ENCODE measurements at places on chromosomes 3 and 15.

DNA sequence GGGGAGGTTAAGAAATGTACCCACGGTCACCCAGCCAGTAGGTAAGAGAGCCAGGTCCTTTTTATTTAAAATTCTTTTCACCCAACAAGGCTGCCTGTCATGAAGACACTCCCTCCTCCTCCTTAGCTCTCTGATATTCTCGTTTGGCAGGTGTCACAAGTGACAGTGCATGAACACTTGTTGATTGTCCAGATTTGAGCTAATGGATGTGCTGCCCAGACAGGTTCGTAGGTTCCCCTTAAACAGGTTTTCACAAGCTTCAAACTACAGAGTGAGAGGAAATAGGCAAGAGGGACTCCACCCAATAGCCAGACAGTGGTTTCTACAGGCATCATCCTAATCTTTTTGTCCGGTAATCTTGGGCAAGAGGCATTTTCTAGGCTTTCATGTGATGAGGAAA lies 32.2 kb downstream of the ATP13A4 start:
- DNase-seq: no peak

DNA sequence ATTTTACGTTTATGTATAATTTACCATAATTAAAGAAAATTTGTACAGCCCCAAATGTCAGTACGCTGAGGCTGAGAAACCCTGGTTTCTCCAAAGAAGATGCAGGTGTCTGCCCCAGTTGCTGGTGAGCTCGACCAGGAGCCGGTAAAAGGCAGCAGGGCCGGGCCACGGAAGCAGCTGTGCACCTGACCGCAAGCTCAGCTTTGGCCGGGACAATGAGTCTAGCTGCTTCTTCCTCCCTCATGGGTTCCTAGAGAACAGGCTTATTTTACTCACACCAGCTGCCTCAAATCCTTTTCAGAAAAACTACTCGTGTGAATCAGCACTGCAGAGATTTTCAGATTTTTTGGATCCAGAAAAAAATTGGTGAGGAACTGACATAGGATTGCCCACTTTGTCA lies 18.0 kb upstream of the ZXDC start:
- DNase-seq: no peak

- no peak for DNase-seq
Measured at GRCh38 chr3:42187936-42188335, 78.0 kb downstream of the CCK start.

- DNase-seq: no peak
Measured at GRCh38 chr15:58472221-58472620, 40.4 kb downstream of the LIPC start.

DNA sequence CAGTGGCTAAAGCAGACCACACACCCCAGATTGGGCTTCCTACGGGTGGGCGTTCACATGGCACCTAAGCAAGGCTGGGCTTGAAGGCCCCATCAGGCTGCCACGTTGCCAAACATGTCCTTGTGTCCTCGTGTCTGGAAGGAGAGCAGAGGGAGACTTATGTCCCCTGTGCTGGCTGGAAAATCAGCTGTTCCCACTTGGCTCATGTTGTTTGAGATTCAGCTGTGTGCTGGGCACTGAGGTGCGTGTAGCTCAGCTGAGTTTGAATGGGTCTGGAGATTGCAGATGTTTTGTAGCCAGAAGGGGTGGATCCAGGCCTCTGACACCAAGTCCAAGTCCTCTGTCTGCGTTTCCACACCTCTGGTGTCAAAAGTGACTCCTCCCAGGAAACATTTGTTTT lies 34.6 kb downstream of the RLBP1 start:
- no peak for DNase-seq

- no peak for DNase-seq
Measured at GRCh38 chr3:144028798-144029411, 57.3 kb downstream of the DIPK2A start.

GRCh38 chr3:141275973-141276372 lies 44.3 kb downstream of the PXYLP1 start:
- DNase-seq: no peak

- DNase-seq: no peak
Measured at GRCh38 chr15:86591994-86592735, 512.5 kb downstream of the AGBL1 start.

DNA sequence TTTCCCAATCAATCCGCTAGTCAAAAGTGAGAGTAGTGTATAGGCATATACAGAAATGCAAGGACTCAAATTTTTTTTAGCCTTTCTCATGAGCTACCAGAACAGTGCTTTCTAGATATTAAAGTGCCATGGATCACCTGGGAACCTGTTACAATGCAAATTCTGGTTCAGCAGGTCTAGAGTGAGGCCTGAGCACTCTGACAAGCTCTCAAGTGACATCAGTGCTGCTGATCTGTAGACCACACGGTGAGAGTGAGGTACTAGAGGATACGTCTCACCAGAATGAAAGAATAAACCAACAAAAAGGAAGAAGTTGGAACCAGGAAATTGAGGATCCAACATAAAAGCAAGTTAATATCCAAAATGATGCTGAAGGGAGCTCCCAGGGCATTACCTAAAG lies 16.0 kb upstream of the PLA2G4D start:
- no peak for DNase-seq

DNA sequence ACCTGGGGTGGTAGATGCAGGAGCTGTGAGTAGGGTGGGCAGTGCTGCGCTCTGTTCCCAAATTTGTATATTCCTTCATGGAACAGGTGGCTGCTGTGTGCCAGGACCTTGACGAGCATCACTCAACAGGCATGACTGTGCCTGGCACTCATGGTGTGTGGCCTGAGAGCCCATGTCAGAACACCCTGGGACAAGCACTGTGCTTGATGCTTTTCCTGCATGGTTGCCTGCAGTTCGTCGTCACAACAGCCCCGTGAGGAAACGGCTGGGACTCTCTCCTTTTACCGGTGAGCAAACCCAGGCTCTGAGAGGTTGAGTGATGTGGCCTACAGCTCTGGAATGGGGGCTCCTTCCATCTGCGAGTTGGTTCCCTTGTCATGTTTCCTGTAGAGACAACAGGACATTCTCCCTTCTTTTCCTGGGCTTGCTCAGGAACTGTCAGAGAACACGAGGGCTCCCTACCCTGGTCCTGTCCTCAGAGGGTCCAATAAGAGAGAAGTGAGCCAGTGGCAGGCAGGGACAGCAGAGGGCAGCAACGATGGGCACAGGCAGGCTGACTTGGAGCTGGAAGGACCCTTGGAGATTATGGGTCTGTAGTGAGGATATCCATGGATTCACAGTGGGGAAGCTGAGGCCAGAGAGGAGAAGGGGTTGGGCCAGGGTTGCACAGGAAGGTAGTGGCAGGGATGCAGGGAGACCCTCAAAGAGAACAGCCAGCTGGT lies 37.4 kb downstream of the PRKCD start:
- no peak for DNase-seq

GRCh38 chr3:135908225-135908624 lies 57.3 kb upstream of the PPP2R3A start:
- DNase-seq: no peak

- no peak for DNase-seq
Measured at GRCh38 chr15:80587816-80588456, 107.2 kb upstream of the ABHD17C start.

DNA sequence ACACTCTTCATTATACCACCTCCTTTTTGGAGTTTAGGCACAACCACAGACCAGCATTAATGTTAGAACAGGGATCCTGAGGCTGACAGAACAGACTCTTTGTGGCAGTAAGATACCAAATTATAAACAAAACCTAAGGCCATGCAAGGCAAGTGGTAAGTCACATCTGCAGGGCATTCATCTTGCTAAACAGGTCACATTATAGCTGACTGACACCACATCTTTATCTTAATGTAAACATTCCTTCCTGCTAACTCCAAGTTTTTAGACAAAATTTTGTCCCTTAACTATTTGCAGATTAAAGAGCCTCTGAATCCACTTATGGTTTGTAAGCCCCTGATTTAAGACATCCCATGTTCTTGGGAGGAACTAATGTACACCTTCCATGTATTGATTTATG lies 500.6 kb downstream of the PYDC2 start:
- DNase-seq: no peak

DNA sequence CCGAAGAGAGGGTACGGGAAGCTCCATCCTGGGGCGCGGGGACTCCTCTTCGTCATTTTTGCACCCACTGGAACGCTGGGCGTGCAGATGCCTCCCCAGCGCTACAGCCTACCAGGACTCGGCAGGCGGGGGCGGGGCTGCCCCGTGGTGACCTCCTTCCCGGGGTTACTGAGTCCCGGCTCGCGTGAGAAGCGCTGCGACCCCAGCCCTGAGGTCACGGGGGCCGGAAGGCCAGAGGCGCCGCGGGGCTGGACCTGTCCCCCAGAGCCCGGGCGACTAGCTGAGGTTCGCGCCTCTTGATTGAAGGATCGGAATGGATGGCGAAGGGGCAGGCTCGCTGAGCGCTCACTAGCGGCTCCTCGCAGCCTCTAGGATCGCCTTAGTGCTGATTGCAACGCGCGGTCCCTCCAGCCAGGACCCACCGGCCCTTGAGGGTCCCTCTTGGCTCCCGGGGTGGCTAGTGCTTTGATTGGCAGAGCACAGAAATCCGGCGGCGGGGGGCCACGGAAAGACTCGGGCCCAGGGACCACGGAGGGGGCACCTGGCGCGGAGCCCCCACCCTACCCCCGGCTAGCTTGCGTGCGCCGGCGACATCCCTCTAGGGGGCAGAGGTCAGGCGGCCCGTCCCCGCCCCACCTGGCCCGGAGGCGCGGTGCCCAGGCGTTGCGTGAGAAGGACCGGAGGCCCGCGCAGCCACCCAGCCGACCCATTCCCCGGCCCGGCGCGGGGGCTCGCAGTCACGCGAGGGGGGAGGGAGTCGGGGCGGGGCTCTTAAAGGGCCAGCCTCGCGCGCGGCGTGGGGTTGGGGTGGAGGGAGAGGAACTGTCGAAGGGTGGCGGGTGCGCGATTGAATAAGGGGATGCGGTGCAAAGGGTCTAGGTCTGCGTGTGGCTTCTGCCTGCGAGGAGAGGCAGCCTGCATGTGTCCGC lies 781 bp upstream of the CYP1A1 start:
- no peak for DNase-seq

- DNase-seq: no peak
Measured at GRCh38 chr3:33795131-33795530, 3.3 kb upstream of the PDCD6IP start.

- DNase-seq: no peak
Measured at GRCh38 chr15:78338781-78339180, 1.4 kb upstream of the CRABP1 start.

DNA sequence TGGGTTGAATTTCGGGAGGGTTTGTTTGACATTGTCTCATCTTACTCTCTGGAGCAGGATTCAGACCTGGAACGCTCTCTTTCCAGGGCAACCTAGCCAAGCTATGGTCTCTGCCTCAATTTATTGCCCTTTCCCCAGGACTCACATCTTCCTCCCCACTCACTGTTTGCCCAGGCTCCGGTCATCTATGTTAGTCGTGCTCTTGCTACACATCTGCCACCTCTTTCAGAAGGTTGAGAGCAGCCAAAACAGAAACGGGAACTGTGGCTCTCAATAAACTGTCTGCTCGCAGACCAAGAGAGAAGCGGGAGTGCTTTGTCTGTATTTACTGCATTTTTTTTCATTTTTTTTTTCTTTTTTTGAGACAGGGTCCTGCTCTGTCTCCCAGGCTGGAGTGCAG lies 81.6 kb downstream of the ST6GAL1 start:
- no peak for DNase-seq

DNA sequence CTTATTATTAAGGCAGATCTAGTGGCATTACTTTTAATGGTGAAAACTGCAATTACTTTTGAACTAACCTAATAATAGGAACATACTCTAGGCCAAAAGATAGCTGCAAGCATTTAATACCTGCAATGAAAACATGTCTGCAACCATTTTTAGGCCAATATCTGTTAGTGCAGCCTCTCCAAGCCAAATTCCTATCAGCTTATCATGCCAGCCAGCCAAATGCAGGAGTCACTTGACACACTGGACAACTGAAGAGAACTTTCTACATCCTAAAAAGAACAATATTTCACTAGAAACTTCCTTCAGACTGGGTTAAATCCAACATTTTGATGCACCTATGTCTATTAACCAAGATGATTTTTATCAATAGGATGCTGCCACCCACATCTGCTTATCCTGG lies 33.8 kb downstream of the CCDC54 start:
- DNase-seq: no peak

DNA sequence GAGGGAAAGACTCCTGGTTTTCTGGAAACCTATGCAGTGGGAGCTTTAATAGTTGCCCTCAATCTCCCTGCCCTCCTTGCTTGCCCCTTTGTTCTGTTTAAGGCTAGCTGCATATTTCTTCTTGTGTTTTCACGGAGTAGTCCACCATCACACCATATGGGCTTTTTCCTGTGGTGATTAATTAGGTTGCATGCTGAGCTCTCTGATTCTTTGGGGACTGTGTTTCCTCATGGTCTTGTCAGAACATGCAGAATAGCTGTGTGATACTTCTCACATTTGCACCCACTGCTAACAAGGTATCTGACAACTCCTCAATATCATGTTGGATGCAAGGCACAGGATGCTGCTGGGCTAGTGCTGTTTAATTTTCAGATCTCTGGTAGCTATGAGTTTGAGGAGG lies 139.6 kb downstream of the PTPRG start:
- DNase-seq: no peak

DNA sequence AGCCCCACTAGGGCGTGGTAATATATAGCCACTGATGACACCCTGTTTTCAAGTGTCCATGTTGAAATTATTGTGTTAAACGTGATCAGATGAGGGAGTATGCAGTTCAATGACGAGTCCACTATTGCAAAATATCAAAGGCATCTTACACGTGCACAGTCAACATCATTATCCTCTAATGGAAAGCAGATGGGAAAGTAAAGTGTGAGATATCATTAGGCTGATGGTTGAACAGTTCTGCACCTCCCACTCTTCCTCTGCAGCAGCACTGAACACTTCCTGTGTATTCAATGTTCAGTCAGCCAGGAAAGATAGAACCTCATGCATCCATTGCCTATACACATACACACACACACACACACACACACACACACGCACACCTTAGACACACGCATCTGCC lies 431.8 kb upstream of the CCDC54 start:
- DNase-seq: no peak

- DNase-seq: no peak
Measured at GRCh38 chr15:74850393-74850792, 7.4 kb upstream of the ULK3 start.

DNA sequence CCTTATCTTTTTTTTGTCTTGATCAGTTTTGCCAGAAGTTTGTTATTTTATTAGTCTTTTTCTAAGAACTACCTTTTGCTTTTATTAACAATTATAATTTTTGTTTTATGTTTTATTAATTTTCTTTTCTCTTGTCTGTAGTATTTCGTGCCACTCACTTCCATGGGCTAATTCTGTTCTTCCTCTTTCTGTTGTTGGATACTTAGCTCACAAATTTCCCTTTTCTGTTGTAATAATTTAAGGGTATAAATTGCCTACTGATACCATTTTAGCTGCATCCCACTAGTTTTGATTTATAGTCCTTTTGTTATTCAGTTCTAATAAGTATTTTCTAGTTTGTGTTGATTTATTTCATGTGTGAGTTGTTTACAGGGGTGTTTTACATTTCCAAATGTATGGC lies 48.6 kb downstream of the SNRK start:
- DNase-seq: no peak

GRCh38 chr3:16456784-16457415 lies 56.6 kb downstream of the RFTN1 start:
- DNase-seq: no peak

GRCh38 chr3:134028486-134029255 lies 1.1 kb downstream of the SLCO2A1 start:
- no peak for DNase-seq
